Tongue (tissue), 3 donors: ENCODE measurements at places on chromosomes 3 and 15. TPM values are rescaled to one million over a fixed set of nuclear protein-coding genes. Genes with fewer than 3 reads are reported as not detected.

DNA sequence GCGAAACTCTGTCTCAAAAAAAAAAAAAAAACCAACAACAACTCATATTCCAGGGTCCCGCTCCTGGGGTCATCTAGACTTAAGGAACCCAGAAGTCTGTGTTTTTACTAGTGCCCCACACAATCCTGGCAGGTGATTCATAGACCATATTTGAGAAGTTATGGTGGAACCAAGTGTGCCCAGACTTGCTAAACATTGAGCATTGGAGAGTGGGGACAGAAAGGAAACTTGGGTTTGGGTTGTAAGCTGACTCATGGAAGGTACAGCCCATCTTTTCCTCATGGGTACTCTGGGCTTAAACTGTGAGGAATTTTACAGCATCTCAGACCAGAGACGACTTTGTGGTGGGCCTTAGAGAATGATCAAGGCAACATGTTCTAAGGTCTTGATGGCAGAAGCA lies 18.3 kb upstream of the IGF2BP2 start:
- DNase-seq, result no peak

Gene CHRNB4
- 1.1 TPM for total RNA-seq

DNA sequence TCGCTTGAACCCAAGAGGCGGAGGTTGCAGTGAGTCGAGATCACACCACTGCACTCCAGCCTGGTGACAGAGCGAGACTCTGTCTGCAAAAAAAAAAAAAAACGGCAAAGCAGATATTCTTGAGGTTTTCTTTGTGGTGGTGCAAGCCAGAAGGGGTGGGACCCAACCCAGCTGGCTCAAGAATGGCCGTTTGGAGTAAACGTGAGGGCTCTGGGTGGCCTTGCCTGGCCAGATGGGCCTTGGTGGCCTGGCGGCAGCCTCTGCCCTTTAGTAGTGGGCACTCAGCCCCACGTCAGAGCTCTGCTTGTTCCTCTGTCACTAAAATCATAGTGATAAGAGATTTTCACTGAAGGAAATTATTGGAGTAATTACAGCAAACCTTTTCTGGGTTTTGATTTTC lies 50.5 kb downstream of the ATP1B3 start:
- DNase-seq, result no peak

Gene TNIK
- total RNA-seq, result 56.6 TPM

- no peak for DNase-seq
Observed at GRCh38 chr3:81995329-81995728, 233.9 kb upstream of the GBE1 start.

GRCh38 chr15:54159012-54159411 lies 180.8 kb downstream of the UNC13C start:
- no peak for DNase-seq

DNA sequence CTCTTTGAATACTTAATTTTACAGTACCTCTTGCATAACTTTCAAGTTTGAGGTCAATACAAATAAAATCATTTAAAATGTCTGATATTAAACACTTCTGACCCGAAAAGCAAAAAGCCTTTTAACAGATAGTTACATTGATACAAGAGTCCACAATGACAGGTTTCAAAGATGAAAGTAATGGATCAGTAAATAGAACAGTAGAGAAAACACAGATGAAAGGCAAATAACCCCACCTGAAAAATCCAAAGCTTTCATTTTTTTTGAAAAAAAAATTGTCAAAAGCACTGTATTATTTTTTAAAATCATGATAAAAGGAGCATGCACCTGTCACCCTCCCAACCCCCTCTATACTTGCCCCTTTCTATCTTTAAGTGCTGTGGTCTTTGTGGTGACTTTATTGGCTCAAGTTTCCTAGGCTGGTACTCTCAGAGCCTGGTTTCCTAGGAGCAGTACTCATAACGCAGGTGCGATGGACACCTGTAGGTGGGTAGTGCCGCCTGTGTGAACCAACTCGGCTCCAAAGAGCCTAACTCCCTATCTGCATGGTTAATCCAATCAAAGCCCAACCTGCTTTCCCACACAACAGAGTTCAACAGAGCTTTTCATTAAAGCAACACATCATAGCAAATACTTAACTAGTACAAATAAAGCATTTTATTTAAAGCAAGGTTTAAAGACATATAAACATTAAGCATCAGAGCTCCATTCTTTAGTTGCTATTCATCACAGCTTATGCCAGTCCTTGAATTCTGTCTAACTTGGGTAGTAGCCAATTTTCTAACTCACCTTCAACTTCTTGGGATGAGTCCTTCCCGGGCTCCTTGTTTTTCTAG lies 32.2 kb downstream of the LIPC start:
- DNase-seq, result no peak

DNA sequence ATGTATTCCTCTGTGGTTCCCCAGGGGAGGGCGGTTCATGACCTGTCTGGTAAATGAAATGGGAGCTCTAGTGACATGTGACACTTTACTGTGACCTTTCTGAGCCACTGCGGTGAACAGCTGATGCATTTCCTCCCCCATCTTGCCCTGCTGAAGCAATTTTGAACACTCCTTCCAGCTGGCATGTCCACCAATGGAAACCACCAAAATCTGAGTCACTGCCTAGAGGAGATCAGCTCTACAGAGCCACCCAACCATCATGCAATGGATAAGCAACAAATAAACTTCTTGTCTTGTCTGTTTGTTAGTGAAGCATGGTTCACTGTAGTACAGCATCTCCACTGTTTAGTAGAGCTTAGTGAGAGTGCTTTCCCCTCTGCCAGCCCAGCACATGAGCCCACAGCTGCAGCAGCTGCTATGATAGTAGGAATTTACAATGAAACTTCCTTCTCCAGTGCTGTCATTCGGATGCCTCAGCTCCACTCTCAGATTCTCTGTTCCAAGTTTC lies 479.4 kb downstream of the NTRK3 start:
- peak; percentile 72 for DNase-seq

Gene TRPC1
- 28.9 TPM for total RNA-seq

GRCh38 chr3:169218314-169218983 lies 445.1 kb downstream of the MECOM start:
- peak; percentile 68 for DNase-seq

- no peak for DNase-seq
Observed at GRCh38 chr15:79136434-79137046, 46.0 kb upstream of the RASGRF1 start.

GRCh38 chr3:8220291-8220690 lies 281.3 kb upstream of the LMCD1 start:
- DNase-seq, result no peak

GRCh38 chr15:70272565-70273355 lies 175.0 kb upstream of the TLE3 start:
- no peak for DNase-seq

DNA sequence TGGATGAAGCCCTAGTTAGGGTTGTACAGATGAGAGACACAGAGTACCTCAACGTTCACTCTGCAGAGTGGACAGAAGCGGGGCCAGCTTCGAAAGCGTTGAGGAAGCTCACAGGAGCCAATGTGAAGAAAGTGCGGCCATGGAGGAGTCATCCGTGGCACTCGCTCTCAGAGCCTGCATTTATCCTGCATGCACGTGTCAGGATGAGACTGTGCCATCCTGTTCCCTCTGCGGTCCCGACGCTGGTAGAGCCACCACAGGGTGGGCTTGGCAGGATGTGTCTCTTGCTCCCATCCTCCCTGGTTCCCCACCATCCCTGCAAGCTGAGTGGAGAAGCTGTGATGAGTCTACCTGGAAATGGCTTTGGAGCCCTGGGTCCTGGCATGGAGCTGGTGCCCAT lies 39.3 kb downstream of the KLHL25 start:
- no peak for DNase-seq

GRCh38 chr15:68558318-68559305 lies 20.2 kb upstream of the CORO2B start:
- DNase-seq, result no peak

Gene TNFAIP8L3
- total RNA-seq, result 6.5 TPM

DNA sequence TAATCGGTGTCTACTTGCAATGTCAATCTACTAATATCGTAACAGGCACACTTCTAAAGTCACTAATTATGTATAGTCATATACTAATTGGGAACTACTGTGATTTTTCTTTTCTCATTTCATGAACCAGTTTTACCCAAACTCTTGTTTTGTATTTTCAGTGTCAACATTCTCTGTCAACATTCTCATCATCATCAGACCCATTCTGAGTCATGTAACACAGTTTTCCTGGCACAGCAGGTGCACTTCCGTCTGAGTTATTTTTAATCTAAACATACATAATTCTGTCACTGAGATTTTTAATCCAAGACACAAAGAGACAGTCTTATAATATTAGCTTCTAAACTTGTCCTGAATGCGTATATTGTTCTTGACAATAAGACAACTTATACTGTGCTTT lies 205.1 kb upstream of the EIF1B start:
- DNase-seq, result no peak

Gene SLC12A1
- total RNA-seq, result not detected

- no peak for DNase-seq
Observed at GRCh38 chr15:38886315-38887163, 321.9 kb upstream of the RASGRP1 start.

Gene HPS3
- 20.2 TPM for total RNA-seq

- no peak for DNase-seq
Observed at GRCh38 chr3:43077707-43078106, 28.2 kb downstream of the POMGNT2 start.

- no peak for DNase-seq
Observed at GRCh38 chr3:108103040-108103751, 12.4 kb upstream of the CD47 start.

DNA sequence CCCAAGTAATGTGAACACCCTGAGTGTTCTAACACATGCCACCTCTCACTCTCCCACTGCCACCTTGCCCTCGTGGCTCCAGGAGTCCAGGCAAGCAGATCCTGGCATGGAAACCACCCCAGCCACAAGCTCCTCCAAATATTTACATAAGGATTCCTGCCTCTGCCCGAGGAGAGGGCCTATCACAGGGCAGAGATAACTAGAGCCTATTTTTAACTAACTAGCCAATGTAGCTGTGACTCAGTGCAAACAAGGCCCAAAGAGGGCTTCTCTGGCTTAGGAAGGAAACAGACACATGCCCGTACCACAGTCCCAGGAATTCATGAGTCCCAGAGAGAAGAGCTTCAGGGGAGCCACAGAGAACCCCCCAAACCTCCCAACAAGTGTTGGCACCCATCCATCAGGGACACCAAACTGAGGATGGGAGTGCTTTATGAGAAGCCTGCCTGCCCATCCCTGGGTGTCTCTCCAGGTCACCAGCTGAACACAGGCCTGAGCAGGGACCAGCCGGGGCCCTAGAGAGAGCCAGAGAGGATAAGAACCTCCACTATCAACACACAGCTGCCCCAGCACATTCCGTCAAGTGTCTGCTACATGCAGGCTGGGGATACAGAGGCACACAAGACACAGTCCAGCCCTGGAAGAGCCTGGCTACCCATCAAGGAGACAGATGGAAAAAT lies 9.2 kb downstream of the FYCO1 start:
- DNase-seq, result no peak
